ENCODE measurements at places on chromosomes 2 and 18.

GRCh38 chr2:65057391-65058052 is 1.3 kb downstream of the CEP68 start:
- DNase-seq, result no peak

DNA sequence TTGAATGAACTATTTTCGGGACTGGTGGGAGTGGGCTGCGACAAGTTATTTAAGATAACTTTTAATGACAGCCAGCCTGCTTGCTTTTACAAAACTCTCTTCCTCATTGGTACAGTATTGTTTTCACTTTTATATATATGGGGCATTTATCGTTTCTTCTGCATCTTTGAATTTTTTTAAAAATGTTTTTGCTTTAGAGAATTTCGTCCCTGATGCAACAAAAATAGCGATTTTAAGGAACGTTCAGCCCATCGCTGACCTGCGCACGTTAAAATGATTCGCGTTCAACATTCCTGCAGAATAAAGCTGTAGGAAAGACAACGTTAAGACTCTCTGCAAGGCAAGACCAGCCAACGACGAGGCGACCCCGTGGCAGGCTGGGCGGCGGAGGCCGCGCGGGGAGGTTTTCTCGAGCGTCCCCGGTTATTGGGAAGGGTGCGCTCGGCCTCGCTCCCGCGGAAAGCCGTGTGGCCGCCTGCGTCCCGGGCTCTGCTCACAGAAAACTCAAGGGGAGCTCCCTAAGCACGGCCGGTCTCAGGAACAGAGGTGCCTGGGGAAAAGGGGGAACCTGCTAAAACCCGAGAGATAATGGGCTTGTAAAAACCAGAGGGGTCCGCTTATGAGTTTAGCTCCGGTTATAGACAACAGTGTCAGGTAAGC is 3.0 kb downstream of the PAX8 start:
- DNase-seq, result no peak

GRCh38 chr2:170550501-170550900 is 164.6 kb upstream of the SP5 start:
- no peak for DNase-seq

DNA sequence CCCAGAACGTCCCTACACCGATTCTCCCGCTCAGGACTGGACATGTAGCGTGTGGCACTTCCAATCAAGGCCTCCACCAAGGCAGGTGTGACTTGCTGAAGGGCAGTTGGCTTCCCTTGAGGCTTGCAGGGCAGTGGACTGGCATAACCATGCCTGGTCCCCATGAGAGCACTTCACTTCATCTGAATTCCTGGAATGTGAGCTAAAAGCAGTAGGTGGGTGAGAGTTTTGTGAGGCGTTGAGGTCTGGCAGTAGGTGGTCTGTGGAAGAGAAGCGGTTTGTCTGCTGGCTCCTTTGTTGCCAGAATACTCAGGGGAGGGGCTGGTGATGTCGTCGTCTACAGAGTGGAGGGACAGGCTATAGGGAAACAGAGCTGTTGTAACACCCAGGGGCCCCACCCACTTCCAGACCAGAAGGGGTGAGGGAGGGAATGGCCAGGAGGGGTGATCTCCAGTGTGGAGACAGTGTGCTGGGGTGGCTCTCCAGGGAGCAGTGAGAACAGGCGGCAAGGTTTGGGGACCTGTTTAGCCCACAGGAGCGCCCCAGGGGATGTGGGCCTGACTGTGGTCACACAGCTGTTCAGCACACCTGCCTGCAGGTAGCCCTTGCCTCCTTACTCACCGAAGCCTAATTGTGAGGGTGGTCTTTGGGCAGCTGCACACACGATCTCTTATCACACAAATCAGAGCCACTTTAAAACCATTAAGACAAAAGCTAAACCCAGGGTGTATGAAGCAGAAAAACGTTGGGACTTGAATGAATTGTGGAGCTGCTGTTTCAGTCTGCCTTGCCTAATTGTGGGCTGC is 21.5 kb upstream of the ALKAL2 start:
- no peak for DNase-seq

DNA sequence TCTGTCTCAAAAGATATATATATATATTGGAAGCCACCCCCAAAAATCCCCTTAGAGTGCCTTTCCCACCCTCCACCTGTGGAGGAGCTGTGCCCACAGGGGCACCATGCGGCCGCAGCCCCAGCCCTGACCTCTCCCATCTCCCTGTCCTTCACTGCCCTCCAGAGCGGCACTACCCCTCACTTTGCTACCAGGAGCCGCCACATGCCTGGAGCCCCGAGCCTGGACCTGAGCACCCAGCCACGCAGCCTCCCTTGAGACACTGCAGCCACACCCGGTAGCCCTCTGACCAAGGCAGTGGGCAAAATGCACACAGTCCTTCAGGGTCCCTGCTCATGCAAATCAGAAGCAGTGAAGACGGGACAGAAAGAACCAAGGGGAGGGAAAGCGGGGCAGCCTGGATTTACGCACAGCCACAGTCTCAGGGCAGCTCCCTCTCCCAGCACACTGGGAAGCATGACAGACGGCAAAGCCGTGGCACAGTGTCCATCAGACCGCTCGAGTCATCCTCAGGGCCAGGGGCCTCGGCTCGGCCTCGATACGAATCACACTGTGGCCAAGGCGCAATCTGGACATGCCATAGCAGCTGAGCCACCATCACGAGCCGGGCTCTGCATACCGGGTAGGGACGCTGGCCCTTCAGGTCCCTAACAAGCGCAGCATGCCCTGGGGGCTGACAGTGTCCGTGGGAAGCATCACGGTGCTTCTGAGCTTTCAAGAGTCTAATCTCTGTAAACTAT is 10.1 kb downstream of the HDAC4 start:
- DNase-seq, result no peak

DNA sequence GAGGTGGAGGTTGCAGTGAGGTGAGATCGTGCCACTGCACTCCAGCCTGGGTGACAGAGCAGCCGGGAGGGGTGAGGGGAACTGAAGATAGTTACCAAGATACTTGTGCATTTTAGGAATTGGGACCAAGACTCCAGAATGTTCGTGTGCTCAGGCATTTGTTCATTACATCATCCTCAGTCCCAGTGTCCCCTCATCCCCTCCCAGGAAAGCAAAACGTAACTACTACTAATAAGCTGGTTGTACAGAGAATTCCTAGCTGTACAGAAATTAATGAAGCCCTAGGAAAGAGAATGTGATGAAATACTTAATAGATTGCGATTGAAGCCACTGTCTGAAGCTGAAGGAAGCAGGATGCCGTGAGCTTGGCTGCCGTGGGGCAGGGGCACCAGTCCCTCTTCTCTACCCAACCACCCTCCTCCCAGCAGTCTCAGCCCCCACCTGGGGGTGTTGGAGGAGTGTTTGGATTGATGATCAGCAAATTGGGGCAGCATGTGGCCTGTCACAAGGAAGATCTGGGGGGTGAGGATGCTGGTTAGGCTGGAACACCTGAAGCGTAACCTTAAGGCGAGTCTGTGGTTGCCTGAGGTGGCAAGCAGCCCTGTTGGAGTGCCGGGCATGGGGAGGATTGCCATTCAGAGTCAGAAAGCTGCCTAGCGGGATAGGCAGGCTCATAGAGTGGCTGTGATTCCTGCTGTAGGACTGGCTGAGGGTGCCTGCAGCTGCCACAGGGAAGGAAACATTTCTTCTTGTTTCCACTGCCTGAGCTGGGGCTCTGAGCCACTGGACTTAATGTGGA is 140.9 kb downstream of the SH3RF3 start:
- DNase-seq, result no peak

GRCh38 chr2:219916726-219917440 is 289.5 kb downstream of the SLC4A3 start:
- DNase-seq, result no peak

DNA sequence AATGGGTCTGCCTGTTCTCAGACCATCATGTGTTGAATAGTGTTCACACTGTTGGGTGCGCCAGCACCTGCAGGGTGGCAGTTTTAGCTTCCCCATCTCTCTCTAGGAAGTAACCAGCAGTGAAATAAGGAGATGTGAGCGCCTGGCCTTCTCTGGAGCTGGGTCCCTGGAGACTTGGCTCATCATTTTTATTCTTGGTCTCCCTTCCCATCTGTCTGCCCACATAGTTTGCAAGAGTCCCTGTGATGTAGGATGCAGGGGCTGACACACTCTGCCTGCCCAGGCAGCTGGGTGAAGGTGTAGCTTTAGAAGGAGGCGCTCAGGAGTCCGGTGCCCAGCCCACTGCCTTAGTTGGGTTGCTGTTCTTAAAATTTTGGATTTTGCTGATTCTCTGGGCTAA is 172.2 kb downstream of the LDLRAD4 start:
- no peak for DNase-seq

DNA sequence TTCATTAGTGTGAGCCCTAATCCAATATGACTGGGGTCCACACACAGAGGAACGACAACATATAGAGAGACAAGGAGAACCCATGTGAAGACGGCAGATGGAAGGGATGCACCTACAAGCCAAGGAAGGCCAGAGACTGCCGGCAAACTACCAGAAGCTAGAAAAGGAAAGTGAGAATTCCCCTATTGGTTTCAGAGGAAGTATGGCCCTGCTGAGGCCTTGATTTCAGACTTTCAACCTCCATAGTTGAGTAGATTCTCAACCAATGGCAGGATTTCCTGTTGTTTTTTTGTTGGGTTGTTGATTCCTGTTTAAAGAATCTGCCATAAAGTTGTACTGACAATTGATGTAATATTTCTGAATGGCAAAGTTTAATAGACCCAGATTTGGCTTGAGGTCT is 241.5 kb downstream of the SATB2 start:
- no peak for DNase-seq

DNA sequence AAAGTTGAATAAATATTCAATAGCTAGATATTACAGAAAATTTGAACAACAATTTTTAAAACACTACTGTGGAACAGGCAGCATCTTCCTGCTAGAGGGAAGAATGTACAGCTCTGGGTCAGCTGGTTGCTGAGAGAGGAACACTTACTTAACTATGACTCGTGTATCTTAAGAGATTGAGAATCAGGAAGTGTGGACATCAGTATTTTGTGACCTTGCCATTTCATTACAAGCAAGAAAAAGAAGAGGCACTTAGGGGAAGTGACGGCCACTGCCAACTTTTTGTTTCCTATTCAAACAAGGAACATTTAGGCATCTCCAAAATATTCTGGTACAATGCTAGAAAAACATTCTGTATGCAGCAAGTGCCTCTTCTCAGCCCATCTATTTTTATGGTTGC is 45.9 kb downstream of the ITPRID2 start:
- DNase-seq, result no peak

GRCh38 chr18:47418746-47419145 is 167.3 kb upstream of the SKOR2 start:
- DNase-seq, result no peak

DNA sequence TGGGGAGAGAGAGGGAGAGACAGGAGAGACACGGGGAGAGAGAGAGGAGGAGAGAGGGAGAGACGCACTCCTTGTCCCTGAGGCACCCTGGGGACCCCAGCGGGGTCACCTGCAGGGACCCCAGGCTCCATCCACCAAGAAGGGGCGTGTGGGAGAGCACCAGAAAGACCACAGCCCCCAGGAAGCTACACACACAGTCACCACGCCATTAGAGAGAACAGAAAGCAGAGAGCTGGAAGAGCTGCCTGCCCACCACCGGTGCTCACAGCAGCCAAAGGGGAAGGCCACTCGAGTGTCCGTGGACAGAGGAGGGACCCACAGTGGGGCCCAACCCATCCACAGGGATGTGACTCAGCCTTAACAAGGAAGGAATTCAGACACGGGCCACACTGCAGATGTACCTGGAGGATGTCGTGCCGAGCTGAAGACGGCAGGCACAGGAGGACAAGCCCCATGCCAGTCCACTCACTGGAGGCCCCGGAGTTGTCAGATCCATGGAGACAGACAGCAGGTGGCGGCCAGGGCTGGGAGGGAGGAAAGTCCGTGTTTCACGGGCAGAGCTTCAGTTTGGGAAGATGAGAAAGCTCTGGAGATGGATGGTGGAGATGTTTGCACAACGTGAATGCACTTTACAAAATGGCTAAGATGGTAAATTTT is 11.5 kb upstream of the NFATC1 start:
- DNase-seq, result no peak

GRCh38 chr2:174602745-174603144 is 5.1 kb upstream of the WIPF1 start:
- DNase-seq, result no peak

- no peak for DNase-seq
These were observed 67.5 kb downstream of the LTBP1 start for GRCh38 chr2:33014268-33014667.

- DNase-seq, result no peak
These were observed 677 bp upstream of the COPS9 start for GRCh38 chr2:240136671-240137292.

DNA sequence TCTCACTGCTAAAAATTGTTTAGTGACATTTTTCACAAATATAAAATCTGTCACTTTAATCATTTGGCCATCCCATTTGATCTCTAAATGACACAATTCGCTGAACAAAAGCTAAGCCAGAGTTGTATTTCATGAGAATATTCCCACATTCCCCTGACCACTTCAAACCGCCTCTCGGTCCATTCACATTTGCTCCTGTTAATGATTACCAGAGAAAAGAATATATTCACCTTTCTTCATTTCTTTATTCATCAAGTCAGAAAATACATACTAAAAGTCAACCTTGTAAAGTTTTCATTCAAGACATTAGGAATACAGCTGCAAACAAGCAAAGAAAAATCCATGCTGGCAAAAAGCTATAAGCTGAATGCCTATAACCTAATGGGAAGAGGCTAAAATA is 225.5 kb downstream of the DOK6 start:
- peak; percentile 17 for DNase-seq

GRCh38 chr2:20349513-20349921 is 1.1 kb downstream of the PUM2 start:
- no peak for DNase-seq
